ENCODE measurements at places on chromosomes 16 and 17.
A peak's percentile ranks its signal among the peaks of the same experiment; 100 is the strongest.

DNA sequence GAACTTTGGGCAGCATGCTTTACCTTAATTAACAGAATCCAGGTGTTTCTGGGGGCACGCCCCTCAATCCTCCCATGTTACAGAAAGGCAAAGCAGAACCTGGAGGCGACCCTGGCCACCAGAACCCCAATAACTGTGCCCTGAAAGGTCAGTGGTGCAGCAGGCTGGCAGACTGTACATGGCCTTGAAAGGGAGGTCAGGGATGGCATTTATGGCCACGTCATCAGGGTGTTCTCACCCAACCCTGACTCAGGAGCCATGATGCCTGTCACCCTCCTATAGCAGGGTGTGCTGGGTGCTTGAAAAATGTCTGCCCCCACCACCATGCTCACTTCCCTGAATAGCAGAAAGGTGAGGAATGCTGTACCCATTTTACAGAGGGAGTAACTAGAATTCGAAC, 177.7 kb downstream of the TMEM132E start:
- no peak for ATAC-seq

GRCh38 chr16:57096192-57096591, 3.8 kb downstream of the CPNE2 start:
- no peak for ATAC-seq

DNA sequence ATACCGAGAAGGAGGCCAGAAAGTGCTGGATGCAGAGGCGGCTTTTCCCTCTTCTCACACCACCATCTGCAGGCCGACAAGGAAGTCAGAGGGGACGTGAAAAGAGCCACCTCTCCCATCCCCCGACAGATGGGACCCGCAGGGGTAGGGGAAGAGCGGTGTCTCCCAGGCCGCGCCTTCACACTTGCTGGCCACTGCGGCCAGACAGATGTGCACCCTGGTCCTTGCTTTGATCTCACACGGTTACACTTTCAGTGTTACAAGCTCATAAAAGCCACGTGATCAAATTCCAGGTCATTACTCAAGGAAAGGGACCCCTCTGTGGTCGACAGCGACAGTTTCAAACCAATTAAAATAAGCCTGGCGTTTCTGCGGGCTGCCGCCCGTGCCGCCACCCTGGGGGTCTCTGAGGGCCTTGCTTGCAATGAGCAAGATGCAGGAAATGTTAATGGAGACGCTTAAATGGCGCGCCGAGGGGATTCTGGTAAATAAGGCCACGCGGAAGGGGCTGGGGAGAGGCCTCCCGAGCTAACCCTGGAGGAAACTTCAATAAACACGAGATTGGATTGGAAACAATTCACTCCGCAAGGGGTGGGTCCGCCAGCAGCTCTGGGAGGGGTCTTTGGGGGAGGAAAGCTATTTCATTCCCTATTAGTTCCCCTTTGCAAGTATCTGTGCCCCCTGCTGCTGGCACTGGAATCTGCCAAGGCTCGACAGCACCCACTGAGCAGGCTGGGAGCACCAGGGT, 240.9 kb downstream of the ENGASE start:
- no peak for ATAC-seq

DNA sequence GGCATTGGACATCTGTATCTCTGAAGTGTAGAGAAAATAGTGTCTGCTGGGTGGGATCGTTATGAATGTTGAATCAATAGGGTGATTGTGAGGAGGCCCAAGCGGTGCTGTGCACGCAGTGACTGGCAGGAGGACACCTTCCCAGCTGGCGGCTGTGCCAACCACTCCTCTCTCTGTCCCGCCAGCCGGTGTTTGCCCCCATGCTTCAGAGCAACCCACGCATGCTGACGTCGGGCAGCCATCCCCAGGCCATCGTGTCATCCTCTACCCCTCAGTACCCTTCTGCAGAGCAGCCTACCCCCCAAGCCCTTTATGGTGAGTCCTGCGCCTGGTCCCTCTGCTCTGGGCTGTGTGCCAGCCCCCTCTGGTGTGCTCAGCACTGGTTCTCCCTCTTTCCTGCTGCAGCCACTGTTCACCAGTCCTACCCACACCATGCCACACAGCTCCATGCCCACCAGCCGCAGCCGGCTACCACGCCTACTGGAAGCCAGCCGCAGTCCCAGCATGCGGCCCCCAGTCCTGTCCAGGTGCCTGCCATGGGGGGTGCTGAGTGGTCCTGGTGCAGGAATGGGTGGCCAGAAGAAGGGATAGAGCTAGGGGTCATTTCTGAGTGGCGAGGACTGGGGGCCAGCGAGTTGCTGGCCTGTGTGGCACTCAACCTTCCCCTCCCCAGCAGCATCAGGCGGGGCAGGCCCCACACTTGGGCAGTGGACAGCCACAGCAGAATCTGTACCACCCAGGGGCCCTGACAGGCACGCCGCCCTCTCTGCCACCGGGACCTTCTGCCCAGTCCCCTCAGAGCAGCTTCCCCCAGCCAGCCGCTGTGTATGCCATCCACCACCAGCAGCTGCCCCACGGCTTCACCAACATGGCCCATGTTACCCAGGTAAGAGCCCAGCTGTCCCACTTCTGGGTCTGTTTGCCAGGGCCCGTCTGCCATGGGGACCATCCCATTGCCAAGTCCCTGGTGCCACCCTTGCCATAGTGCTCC, 11.0 kb downstream of the TUFM start:
- ATAC-seq, result no peak

DNA sequence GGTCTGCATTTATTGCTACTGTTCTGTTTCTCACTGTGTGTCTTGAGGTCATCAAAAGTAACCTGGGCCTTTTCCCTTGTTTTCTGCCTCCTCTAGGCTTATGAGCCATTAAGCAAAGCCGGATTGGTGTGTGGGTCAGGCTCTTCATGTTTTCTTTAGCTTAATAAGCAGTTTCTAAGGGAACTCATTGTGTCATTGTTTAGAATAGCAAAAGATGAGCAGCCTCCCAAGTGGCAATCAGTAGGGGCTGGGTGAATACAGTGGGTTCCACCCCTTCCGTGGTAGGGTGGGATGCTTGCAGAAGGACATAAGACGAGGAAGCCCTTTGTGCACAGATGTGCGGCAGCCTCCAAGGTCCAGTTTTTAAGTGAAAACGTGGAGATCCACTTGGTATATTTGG, 34.5 kb downstream of the ABCC1 start:
- ATAC-seq, result no peak

- peak; percentile 90 for ATAC-seq
These were observed 1.5 kb upstream of the SRCAP start for GRCh38 chr16:30697264-30698138.
